ENCODE measurements at places on chromosomes 11 and 22.
A peak's percentile ranks its signal among the peaks of the same experiment; 100 is the strongest.

- no peak for DNase-seq
These were observed 116.2 kb downstream of the ETS1 start for GRCh38 chr11:128471138-128471661.

- DNase-seq, result no peak
These were observed 33.2 kb downstream of the SLC5A12 start for GRCh38 chr11:26688701-26689100.

DNA sequence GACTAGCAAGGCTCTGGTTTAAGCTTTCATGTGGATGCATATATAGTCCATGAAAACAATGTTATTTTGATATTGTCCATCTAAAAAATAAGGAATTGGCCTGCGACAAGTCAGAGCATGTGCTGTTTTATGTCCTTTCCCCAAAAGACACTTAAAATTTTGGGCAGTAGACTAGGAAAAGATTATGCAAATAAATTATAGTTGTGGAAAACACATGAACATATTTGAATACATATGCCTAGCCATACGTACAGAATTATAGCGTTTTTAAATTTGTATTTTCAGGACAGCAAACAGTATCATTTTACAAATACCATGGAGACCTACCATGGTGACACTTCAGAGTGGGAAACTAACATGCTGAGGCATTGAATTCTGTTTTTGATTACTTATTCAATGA, 113.8 kb upstream of the SLC5A12 start:
- DNase-seq, result no peak

GRCh38 chr11:129853518-129854231, 38.0 kb downstream of the TMEM45B start:
- no peak for DNase-seq

- no peak for DNase-seq
These were observed 329.1 kb downstream of the TMEM135 start for GRCh38 chr11:87366763-87367405.

DNA sequence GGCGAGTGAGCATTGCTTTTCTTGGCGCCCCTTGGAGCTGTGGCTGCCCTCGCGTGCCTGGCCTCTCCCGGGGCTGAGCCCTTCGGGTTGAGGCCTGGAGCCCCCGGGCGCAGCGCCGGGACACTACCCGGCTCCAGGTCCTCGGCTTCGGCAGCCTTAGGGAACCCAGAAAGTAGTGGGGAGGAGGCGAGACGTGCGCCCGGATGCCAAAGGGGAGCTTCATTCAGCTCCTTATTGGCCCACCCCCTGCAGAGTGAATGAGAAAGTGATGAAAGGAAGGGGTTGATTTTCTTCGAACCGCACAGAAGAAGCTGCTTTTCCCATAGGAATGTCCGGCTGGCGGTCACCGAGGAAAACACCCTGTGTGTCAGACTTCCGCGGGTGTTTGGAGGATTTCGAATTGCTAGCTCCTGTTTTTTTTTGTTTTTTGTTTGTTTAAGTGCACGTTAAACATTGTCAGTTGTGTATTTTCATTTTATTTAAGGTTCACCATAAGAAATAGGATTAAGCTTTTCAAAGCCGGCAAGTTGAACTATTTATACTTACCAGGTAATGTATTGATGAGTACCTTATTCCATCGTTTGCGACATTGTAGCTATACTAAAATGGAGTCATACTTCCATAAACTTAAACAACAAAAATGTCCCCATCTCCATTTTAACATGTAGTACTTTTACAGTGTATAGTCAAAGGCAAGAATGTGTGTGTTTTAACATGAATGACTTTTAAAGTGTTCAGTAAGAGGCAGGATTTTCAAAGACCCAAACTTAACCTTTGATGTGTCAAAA, 841 bp upstream of the EIF4G2 start:
- DNase-seq, result peak; percentile 43

- peak; percentile 27 for DNase-seq
These were observed 37.0 kb downstream of the OSBP2 start for GRCh38 chr22:30731658-30732057.

- DNase-seq, result no peak
These were observed 28.6 kb downstream of the PPP2R1B start for GRCh38 chr11:111737444-111738210.

- DNase-seq, result no peak
These were observed 651 bp downstream of the CTSF start for GRCh38 chr11:66567787-66568123.

- DNase-seq, result no peak
These were observed 21.6 kb downstream of the APOL5 start for GRCh38 chr22:35739076-35739930.

DNA sequence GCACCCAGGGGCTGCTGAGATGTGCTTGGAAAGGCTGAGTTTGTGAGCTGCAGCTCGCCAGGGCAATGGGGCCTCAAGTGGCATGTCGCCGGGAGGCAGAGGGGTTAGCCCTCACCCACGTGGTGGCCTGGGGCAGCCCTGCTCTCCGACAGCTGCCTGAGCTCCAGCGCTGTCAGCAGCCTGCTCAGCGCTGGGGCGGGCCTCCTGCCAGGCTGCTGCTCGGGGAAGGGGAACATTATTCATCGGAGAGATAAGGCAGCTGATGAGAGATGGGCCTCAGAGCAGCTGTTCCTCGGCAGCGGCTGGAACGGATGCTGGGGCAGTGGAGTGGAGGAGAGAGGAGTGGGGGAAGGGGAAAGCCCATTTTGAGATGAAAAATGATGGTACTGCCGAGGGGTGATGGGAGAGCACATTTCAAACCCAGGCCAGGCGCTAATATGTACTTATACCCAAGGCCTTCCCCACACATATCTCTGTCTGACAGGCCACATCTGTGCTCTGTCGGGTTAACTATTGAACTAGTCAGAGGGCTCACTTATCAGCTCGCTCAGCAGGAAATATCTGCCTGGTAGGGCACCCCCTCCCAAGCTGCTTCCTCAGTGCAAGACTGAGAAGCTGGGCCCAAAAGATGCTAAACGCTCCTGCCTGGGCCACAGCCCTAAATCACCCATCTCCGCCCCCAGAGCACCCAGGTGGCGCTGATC, 79.5 kb downstream of the TIMP3 start:
- no peak for DNase-seq

- DNase-seq, result no peak
These were observed 509.8 kb upstream of the RAG2 start for GRCh38 chr11:37107831-37108230.

GRCh38 chr11:61098778-61099177, 3.5 kb upstream of the CD5 start:
- DNase-seq, result no peak

GRCh38 chr11:129278586-129279319, 86.6 kb upstream of the ARHGAP32 start:
- DNase-seq, result peak; percentile 34

GRCh38 chr11:128619540-128620308, 32.4 kb upstream of the ETS1 start:
- DNase-seq, result no peak

- no peak for DNase-seq
These were observed 59.2 kb downstream of the PDE3B start for GRCh38 chr11:14702760-14703159.

- no peak for DNase-seq
These were observed 2381.0 kb downstream of the LRRC4C start for GRCh38 chr11:39078465-39078864.

DNA sequence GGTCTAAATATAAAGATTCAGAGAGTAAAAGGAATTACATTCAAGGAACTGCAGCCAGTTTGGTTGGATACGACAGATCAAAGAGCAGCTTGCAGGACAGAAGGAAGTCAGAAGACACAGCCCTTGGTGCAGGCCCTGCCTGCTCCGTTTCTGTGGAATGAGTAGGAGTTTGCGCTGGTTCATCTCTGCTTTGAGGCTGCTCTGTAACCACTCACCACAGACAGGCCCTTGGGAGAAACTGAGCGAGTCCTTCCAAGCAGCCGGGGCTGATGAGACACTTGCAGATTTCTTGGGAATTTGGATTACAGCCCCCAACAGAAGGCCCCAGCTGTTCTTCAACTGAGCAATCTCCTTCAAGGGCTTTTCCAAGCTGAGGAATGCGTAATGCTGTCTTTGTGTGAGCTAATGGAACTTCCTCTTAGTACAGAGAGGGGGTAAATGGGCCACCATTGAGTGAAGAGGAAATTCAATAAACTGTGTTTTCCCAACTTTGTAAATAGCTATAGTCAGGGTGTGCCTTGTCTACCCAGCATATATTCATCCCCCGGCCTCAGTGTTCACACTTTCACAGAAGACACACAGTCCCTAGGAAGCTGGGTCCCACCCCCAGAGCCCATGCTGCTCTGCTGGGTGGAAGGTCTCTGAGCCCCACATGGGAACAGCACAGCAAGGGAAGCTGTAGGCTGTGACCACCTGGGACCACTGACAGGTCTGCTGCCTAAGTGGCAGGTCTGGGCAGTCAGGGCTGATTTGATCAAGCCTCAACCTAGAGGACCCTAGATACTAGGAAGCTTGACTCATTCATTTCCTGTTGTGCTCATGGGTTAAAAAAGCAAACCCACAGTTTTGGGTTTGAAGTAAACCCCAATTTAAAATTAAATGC, 16.6 kb downstream of the IL10RA start:
- DNase-seq, result peak; percentile 95

- no peak for DNase-seq
These were observed 229.1 kb downstream of the LARGE1 start for GRCh38 chr22:33691057-33691630.

GRCh38 chr22:44515779-44516178, 17.7 kb upstream of the RTL6 start:
- DNase-seq, result no peak

GRCh38 chr11:14417617-14418374, 58.8 kb upstream of the RRAS2 start:
- no peak for DNase-seq
